ENCODE measurements at places on chromosomes 11 and 22.

GRCh38 chr22:28855355-28856094, 27.8 kb upstream of the ZNRF3 start:
- DNase-seq, result peak; percentile 50

- DNase-seq, result no peak
Observed at GRCh38 chr11:1049431-1049891, 12.9 kb upstream of the MUC6 start.

GRCh38 chr22:23565305-23565914, 14.7 kb downstream of the IGLL1 start:
- no peak for DNase-seq

- DNase-seq, result no peak
Observed at GRCh38 chr11:112732031-112732430, 229.2 kb upstream of the NCAM1 start.

GRCh38 chr11:116457336-116458007, 315.3 kb downstream of the BUD13 start:
- no peak for DNase-seq

DNA sequence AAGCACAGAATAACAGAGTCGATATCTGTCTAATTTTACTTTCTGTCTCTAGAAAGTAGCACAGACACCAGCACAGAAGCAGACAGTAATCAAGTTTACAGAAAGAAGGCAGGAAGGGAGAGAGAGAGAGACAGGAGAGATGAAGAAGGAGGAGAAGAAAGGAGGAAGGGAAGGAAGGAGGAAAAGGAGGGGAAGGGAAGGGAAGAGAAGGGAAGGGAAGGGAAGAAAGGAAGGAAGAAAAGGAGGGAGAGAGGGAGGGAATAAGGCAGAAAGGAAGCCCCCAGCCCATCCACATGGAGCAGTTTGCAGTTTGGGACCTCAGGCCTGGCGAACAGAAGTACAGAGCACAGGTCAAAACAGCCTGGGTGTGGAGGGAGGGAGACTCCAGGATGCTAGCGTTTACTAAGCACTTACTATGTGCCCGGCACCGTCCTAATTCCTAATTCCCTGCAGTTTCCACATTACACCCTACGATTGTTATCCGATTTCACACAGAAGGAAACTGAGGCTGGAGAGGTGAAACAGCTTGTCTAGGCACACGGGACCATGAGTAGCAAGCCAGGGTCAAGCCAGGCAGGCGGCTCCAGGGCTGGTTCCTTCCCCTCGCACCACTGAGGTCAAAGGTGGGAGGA, 46.0 kb upstream of the WNT7B start:
- no peak for DNase-seq

DNA sequence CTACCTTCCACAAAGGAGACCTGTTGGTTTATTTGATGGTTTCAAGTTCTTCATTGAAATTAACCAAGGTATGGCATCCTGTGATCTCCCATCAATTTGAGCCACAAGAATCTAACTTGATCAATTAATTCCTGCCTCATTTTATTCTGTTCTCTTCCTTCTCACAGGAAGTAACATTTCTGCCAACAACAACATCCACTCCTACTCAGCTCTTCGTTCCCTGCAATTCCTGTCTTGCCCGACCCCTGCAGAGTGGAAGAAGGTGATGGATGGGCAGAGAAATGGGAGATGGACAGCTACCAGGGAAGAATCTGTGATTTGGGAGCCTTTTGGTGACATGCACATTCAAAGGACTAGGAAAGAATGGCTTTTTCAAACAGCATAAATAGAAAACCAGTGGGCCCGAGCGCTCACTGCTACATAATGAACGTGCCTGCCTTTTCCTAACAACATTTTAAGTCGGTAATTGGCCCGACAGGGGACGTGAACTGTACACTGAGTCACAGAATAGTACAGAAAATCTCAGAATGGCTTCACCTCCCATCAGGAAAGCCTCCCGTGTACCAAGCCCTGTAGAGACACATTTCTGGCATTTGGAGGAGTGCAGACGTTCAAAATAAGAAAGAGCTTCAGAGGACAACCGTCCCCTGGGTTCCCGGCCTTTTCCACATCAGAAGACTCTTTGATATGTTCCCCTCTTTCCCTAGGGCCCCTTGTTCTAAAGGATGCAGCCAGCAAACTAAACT, 112.6 kb upstream of the SEZ6L start:
- DNase-seq, result no peak

GRCh38 chr22:38766076-38766777, 10.4 kb upstream of the SUN2 start:
- DNase-seq, result no peak

- no peak for DNase-seq
Observed at GRCh38 chr11:9693801-9694553, 30.1 kb downstream of the SWAP70 start.

GRCh38 chr11:131957875-131958274, 587.5 kb downstream of the NTM start:
- DNase-seq, result no peak

GRCh38 chr11:92738276-92738675, 231.2 kb upstream of the MTNR1B start:
- DNase-seq, result no peak

GRCh38 chr11:121476379-121477032, 23.7 kb upstream of the SORL1-AS1 start:
- no peak for DNase-seq

GRCh38 chr11:501001-501682, 5.9 kb downstream of the RNH1 start:
- DNase-seq, result no peak

GRCh38 chr11:11533751-11534150, 88.1 kb downstream of the GALNT18 start:
- no peak for DNase-seq

- DNase-seq, result no peak
Observed at GRCh38 chr11:100827934-100828661, 141.0 kb downstream of the ARHGAP42 start.

DNA sequence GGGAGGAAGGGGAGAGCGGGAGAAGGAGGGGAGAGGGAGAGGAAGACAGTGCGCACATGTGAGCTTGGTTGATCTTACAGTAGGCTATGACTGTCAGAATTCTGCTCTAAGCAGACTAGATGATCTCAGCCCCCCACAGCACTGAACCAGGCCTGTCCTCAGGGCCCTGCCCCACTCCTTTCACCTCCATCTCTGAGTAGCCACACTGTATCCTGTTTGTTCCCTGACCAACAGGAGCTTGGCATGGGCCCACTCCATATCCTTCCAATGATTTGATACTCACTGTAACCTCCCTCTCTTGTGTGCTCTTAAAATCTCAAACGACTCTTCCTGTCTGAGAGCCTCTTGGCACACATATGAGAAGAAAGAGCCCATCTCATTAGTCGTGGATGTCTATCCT, 86.1 kb upstream of the PARVA start:
- no peak for DNase-seq

- no peak for DNase-seq
Observed at GRCh38 chr22:20741634-20742581, 32.0 kb upstream of the SERPIND1 start.

GRCh38 chr11:67277231-67277961, 11.1 kb downstream of the GRK2 start:
- DNase-seq, result no peak

- DNase-seq, result no peak
Observed at GRCh38 chr22:24593836-24594568, 1.1 kb upstream of the LRRC75B start.

GRCh38 chr11:86570020-86570419, 102.4 kb downstream of the ME3 start:
- no peak for DNase-seq

DNA sequence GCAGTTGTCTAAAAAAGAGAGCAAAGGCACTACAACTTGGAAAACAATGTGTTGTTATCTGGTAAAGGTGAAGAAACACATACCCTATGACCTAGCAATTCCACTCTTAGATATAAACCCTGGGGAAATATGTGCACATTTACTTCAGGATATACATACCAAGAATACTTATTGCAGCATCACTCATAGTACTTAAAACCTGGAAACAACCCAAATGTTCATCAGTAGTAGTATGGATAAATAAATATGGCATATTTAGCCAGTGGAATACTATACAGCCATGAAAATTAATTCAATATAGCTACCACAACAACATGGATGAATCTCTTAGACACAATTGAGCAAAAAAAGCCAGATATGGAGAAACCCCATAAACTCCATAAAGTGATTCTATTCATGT, 26.1 kb upstream of the MICAL2 start:
- no peak for DNase-seq

- no peak for DNase-seq
Observed at GRCh38 chr11:44316659-44317240, 6.8 kb upstream of the ALX4 start.

DNA sequence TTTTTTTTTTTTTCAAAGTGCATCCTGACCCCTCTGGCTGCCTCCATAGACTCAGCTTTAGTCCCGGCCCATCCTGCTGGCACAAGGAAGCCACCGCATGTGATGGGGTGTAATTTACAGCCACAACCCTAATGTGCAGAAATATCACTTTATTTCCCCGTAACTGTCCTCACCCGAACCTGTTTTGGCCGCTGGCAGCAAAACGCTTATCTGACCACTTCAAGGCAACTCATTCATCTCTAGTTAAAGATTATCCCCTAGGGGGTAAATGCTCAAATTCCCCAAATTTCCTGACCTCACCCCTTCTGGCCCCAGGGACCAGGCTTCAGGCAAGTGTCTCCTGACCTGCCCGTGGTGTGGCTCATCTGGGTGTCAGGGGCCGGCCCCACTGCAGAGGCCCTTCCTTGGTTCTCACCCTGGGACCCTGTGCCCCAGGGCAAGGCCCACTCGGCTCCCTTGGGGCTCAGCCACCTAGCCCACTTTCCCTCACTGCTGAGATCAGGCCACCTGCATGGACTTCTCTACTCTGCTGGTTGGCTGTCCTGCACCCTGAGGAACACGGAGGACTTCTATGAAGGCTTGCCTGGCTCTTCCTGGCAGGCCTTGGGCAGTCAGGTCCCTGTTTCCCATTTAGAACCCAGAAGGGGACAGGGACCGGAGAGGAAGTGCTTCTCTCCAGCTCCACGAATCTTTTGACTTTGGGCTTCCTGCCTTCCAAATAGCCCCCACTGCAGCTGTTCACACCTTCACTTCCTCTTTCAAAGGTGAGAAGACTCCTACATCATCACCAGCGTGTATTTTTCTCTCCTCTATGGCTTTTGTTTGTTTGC, 53.3 kb downstream of the WNT11 start:
- DNase-seq, result no peak

DNA sequence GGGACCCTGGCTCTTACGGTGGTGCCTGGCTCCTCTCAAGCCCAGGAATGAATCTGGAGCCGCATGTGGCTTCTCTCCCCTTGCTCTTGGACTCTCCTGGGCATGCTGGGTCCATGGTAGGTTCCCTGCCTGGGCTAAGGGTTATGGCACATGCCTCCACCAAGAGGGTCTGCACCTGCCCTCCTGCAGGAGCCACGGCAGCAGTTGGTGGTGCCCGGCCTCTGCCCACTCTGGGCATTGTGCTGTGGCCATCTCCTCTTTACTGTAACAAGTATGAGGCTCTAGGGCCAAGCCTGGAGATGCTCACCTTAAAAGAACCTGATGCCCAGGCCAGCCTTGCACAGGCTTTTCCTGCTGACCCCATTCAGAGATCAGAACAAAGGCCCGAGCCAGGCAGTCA, 104.0 kb upstream of the PITPNB start:
- DNase-seq, result no peak

- DNase-seq, result no peak
Observed at GRCh38 chr11:103486604-103487003, 377.4 kb downstream of the DYNC2H1 start.

GRCh38 chr11:33064033-33064825, 24.9 kb downstream of the TCP11L1 start:
- no peak for DNase-seq

- no peak for DNase-seq
Observed at GRCh38 chr11:66126064-66126463, 56.0 kb downstream of the PACS1 start.

GRCh38 chr22:36259615-36260300, 6.8 kb downstream of the APOL1 start:
- no peak for DNase-seq

- no peak for DNase-seq
Observed at GRCh38 chr11:129291546-129291945, 84.1 kb upstream of the BARX2 start.

DNA sequence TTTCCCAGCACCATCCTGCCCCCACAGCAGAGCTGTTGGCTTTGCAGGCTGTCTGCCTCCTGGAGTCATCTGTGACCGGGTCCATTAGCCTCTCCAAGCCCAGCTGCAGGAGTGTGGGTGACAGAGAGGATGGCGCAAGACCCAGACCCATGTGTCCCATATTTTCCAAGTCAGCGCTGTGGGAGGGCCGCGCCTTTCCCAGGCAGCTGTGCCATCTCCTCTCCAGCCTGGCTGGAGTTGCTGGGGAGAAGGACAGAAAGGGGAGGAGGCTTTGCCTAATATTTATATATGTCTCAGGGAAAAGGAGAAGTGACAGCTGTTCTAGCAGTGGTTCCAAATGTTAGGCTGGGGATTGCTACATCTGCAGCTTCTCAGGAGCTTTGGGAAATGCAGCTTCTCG, 15.7 kb downstream of the DTX4 start:
- no peak for DNase-seq

DNA sequence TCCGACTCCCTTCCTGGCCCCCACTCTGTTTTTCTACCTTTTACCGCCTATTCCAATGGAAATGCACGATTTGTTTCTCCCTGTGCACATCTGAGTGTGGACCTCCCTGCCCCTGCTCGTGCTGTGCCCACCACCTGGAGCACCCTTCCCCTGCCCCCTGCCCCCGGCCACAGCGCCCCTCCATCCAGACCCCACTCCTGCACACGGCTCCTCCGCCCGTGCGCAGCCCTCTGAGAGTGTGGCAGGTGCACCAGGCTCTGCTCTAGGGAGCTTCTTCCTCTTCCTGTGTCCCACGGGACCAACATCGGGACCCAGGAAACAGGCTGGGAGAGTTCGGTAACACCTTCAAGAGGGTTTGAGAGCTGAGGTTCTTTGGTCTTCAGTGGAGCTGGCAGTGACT, 62.9 kb downstream of the LRP5 start:
- no peak for DNase-seq

- DNase-seq, result no peak
Observed at GRCh38 chr22:36257308-36257707, 4.4 kb downstream of the APOL1 start.

GRCh38 chr11:1751531-1751921, 1.1 kb upstream of the IFITM10 start:
- no peak for DNase-seq

- no peak for DNase-seq
Observed at GRCh38 chr11:93905384-93905783, 55.0 kb upstream of the VSTM5 start.

All from non-pigmented ciliary epithelial cell (primary cell).